ENCODE measurements at places on chromosomes 5 and 9.

DNA sequence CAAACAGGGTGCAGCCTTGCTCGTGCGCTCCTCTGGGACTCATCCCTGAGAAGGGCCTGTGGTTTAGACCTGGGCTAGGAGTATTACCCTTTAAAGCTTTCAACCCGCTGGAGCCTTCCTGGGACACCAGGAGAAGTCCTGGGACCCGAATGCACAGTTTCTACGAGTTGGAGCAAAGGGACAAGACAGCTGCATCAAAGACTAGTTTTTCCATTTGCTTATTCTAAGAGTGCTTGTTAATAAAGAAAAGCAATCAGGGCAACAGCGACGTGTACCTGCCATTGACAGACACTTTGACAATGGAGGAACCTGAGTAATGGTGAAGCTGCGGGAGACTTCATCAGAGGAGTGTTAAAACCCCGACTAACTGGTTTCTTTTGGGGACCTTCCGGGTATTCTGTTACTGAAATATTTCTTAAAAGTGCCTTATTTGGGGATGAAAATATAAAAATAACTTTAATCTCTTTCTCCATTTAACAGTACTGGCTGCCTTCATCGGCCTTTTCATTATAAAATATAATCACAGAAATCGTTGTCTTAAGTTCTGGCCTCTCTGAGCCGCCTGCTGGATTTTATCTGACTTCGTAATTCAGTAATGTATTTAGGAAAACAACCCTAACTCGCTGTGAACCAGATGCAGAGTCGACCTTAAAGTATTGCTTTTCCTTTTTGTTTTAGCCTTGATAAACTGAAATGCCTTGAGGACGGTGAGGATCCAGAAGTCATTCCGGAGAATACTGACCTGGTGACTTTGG lies 732 bp downstream of the SNAPC3 start:
- DNase-seq = peak; percentile 27

DNA sequence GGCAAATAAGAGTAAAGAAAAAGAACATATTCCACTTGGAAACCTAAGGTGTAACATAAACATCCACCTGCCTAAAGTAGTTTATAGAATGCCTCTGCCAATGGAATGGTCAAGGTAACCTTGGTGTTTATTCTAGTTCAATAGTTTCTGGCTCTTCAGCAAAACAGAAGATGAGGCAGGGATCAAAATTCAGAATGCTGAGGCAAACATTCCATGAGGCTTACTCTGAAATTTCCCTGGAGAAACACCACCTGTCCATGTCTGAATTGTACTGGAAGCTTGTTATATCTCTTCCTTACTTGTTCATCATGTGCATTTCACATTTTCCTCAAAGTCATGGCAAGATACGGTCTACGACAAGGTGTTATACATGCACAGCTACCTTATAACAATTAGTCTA lies 1862.4 kb upstream of the ACO1 start:
- DNase-seq = no peak

DNA sequence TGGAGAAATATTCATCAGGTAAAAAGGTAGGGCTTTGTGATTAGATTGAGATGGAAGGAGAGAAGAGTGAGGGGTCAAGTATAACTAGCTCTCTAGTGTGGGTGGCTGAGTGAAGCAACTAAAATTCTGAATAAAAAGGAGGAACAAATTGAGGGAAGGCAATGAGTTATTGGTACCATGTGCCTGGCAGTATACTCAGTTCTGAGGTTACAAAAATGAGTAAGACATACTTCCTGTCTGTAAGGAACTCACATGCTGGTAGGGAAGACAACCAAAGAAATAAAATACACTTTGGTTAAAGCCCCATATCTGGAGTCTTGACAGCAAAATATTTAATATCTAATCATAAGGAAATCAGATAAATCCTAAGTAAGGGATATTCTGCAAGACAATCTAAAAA lies 476.8 kb upstream of the C9orf72 start:
- DNase-seq = no peak

- DNase-seq = no peak
Measured at GRCh38 chr9:13027879-13028278, 251.6 kb downstream of the MPDZ start.

DNA sequence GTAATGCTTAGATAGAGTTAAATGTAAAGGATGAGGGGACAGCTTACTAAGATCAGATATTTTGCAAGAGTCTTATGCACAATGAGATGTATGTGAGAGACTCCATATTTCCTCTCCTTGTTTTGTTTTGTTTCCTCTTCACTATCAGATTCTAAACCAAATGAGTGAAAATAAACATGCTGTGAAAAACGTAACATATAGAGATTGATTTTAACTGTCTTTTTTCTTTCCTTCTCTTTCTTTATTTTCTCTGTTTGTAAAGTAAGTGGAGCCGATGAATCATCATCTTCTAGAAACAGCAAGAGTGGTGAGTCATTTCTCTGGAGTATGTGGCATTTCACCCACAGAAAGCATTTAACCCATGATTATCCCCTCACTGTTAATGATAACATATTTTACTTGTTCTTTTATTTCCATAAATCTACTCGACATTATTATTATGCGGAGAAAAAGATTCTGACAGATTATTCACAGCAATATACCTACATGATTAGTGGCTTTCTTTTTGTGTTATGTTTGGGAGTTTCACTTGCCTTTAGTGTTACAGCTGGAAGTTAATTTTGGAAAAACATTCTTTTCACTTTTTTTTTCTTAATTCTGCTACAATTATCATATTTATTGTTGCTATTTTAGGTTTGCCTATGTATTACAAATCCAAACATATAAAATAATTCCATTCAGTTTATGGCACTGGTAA lies 2.1 kb upstream of the ANXA1 start:
- DNase-seq = no peak

GRCh38 chr9:2257248-2257929 lies 242.2 kb downstream of the SMARCA2 start:
- DNase-seq = peak; percentile 73

- no peak for DNase-seq
Measured at GRCh38 chr5:10676224-10676623, 84.8 kb downstream of the DAP start.

- DNase-seq = no peak
Measured at GRCh38 chr5:59831326-59832010, 62.1 kb downstream of the PDE4D start.
